ENCODE measurements at places on chromosomes 11 and 22. TPM values are rescaled to one million over a fixed set of nuclear protein-coding genes. Genes with fewer than 3 reads are reported as not detected.
A peak's percentile ranks its signal among the peaks of the same experiment; 100 is the strongest.

DNA sequence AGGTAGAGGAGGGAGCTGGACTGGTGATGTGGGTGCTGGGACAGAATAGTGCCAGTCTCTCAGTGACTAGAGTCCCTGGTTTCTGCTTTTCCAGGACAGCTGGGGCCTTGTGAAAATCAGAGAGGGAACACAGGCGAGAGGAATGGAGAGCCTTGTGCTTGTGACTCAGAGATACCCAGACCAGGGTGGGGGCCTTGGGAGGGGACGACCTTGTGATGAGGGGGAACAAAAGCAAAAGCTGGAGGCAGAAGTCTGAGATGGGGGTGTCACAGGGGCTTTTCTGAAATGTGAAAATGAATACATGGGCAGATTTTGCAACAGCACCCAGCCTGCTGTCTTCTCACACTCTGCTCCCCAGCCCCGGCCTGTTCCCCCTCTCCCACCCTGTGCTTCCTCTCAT lies 3.4 kb upstream of the NR1H3 start:
- no peak for DNase-seq

- no peak for DNase-seq
Measured at GRCh38 chr11:68200639-68201038, 12.5 kb downstream of the KMT5B start.

GRCh38 chr11:128825050-128825784 lies 41.9 kb downstream of the KCNJ1 start:
- no peak for DNase-seq

DNA sequence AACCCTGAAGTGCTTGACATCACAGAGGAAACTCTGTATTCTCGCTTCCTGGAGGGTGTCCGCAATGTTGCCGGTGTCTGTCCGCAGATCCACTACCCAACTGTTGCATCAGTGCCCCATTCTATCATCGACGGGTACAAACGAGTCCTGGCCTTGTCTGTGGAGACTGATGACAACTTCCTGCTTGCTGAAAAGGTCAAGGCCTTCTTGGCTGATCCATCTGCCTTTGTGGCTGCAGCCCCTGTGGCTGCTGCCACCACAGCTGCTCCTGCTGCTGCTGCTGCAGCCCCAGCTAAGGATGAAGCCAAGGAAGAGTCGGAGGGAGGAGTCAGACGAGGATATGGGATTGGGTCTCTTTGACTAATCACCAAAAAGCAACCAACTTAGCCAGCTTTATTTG lies 42.9 kb upstream of the DAGLA start:
- no peak for DNase-seq

DNA sequence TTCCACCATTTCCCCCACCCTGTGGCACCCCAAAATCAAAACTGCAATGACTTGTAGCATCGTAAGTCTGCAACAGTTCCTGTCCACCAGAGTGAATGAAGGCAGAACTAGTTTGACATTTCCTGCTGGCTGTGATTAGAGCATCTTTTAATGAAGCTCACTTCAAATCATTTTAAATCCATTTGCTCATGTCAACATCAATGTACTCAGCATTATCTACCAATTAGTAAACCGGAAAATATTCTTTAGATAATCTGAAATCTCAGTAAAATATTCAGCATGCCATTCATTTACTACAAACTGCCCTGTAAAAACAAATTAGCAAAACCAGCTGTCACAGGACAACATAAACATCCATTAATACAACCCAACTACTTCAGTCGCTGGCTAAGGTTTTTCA lies 38.1 kb downstream of the CADM1 start:
- no peak for DNase-seq

GRCh38 chr22:50673231-50674129 lies 857 bp downstream of the SHANK3 start:
- DNase-seq = no peak

GRCh38 chr22:45738206-45738605 lies 66.6 kb downstream of the ATXN10 start:
- no peak for DNase-seq

DNA sequence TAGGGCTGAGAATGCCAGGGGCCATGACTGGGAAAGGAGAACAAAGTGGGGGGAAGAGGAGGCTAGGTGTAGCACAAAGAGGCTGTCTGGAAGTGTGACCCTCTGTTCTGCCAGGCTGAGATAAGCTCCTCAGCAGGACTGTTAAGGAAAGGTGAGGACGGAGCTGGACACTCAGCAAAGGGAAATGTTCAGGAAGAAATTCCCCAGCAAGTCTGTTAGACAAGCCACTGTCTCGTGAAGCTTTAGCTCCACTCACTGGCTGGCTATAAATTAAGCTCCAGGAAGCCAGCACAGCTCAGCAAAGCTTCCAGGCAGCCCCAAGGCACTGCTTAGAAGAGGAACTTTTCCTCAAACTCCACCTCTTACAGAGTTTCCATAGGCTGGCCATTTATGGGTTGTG lies 181.2 kb upstream of the API5 start:
- peak; percentile 91 for DNase-seq

- DNase-seq = no peak
Measured at GRCh38 chr11:6876914-6877313, 489 bp downstream of the OR10A4 start.

- DNase-seq = no peak
Measured at GRCh38 chr11:77568306-77568705, 21.4 kb upstream of the AQP11 start.

The ISX gene
- not detected for total RNA-seq

The NPAS4 gene
- 1.8 TPM for total RNA-seq
